ENCODE measurements at places on chromosomes 11 and 22.

- no peak overlapping the region for H3K27ac ChIP-seq
- H3K4me3 ChIP-seq = no peak overlapping the region
- no peak for DNase-seq
- peaks cover 10% of the 10 kb centered on the region for H3K4me1 ChIP-seq
- H3K27me3 ChIP-seq = no peaks in the 10 kb centered on the region
These were observed 6.6 kb upstream of the ARAP1 start for GRCh38 chr11:72758690-72759389.

- no peak overlapping the region for H3K27ac ChIP-seq
- no peaks in the 10 kb centered on the region for H3K36me3 ChIP-seq
- H3K4me3 ChIP-seq = no peak overlapping the region
- H3K4me1 ChIP-seq = no peaks in the 10 kb centered on the region
These were observed 26.1 kb upstream of the KRTAP5-6 start for GRCh38 chr11:1670905-1671371.

- H3K4me1 ChIP-seq = no peaks in the 10 kb centered on the region
- H3K36me3 ChIP-seq = no peaks in the 10 kb centered on the region
- H3K27ac ChIP-seq = no peak overlapping the region
- no peak for DNase-seq
- no peaks in the 10 kb centered on the region for H3K27me3 ChIP-seq
- H3K4me3 ChIP-seq = no peak overlapping the region
These were observed 90.8 kb upstream of the THY1 start for GRCh38 chr11:119513806-119514170.

DNA sequence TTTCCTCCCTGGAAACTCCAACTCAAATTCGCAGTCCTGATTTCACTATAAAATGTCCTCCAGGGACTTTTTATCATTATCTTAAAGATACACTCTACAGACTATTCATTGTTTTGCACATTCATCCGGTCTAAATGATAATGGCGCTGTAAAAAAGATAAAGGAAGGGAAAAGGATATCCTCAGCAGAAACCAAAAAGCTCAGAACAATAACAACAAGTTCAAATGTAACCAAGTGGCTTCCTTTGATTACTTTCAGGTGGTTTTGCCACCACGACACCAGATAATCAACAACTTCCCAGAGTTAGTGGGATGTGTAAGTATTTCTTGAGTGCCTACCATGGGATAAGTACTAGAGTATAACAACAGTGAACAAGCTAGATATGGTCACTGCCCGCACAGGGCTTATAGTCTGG is 26.3 kb downstream of the PRCP start:
- no peak for DNase-seq
- H3K27me3 ChIP-seq = no peaks in the 10 kb centered on the region
- H3K4me1 ChIP-seq = 0 out of 2 replicates have a peak, but pooled peaks cover 3% of the 10 kb centered on the region
- no peak overlapping the region for H3K4me3 ChIP-seq
- no peaks in the 10 kb centered on the region for H3K36me3 ChIP-seq

DNA sequence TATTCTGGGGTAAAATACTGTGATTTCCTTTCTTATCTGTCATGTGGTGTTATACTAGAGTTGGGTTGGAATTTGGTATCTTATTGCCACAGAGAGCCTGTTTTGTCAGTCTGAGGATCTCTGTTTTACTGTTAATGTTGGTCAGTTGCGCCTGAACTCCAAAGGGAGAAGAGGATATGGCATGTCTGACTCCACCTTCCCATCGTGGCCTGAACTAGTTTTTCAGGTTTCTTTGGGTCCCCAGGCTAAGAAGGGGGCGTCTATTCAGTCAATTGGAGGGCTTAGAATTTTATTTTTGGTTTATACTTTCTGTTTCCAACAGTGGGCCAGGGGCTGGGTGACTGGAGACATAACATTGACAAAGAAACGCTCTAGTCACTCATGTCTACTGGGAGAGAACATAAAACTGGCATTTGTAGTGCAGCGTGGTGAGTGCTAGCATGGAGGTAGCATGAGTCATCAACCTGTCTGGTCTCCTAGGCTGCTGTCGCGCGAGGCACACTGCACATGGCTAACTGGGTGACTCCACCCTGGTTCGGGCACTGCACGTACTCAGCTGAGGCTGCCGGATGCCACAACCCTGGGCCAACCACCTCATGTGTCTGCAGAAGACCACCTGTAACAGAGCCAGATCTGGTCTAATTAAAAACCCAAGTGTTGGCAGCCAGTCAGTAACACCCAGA is 120.1 kb upstream of the OR9Q1 start:
- peaks cover 3% of the 10 kb centered on the region for H3K4me1 ChIP-seq
- H3K4me3 ChIP-seq = no peak overlapping the region
- no peak for DNase-seq

Measured in H1 (cell line).